Panc1 (cell line): ENCODE measurements at places on chromosomes 4 and X. TPM values are rescaled to one million over a fixed set of nuclear protein-coding genes. Genes with fewer than 3 reads are reported as not detected.

GRCh38 chr4:128384091-128384520 lies 96.5 kb upstream of the PGRMC2 start:
- H3K4me1 ChIP-seq, result peaks cover 24% of the 10 kb centered on the region
- no peak for DNase-seq
- H3K27ac ChIP-seq, result peak overlapping the region; percentile 34; the same call in 1 of the 2 replicates
- H3K4me3 ChIP-seq, result no peak overlapping the region

The TRIML1 gene
- not detected for total RNA-seq

- H3K27ac ChIP-seq, result peak overlapping the region; percentile 63
Observed at GRCh38 chrX:54494166-54494988, 1.7 kb downstream of the FGD1 start.

- H3K36me3 ChIP-seq, result no peaks in the 10 kb centered on the region; the same call in 1 of the 2 replicates
- H3K27ac ChIP-seq, result no peak overlapping the region
- no peaks in the 10 kb centered on the region; the same call in 1 of the 2 replicates for H3K4me1 ChIP-seq
Observed at GRCh38 chr4:148444296-148445070, 2.3 kb upstream of the NR3C2 start.

GRCh38 chr4:22988526-22988925 lies 295.8 kb downstream of the GBA3 start:
- H3K4me1 ChIP-seq, result no peaks in the 10 kb centered on the region
- no peak for DNase-seq
- no peaks in the 10 kb centered on the region for H3K27me3 ChIP-seq
- H3K27ac ChIP-seq, result no peak overlapping the region

DNA sequence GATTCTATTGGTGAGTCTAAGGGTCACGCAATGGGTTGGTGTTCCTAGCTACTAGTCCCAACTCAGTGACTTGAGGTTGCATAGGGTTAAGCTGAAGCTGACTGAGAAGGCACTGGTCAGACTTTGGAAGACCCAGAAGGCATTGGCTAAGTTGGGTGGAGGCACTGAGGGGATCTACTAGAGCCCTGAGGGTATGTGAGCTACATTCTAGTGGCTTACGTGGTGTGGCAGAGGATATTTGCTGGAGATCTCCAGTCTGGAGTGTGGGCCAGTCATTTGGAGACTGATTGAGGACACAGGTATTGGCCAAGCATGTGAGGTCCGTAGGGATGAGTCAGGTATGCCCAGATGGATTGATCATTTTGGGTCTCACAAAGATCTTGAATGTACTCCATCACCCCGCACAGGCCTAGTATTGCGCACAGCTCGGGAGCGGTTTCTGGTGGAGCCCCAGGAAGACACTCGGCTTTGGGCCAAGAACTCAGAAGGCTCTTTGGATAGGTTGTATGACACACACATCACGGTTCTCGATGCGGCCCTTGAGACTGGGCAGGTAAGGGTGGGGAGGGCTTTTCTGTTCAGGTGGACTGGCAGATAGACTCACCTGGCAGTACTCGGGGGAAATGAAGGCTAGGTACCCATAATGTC lies 7.2 kb downstream of the USP11 start:
- no peaks in the 10 kb centered on the region for H3K27me3 ChIP-seq
- peaks cover under 1% of the 10 kb centered on the region; the same call in 1 of the 2 replicates for H3K4me1 ChIP-seq
- no peaks in the 10 kb centered on the region; the same call in none of the 2 replicates for H3K36me3 ChIP-seq
- H3K27ac ChIP-seq, result no peak overlapping the region
- no peak for DNase-seq

The AFF1 gene
- total RNA-seq, result 23.9 TPM

GRCh38 chrX:39954851-39955250 lies 142.9 kb downstream of the BCOR start:
- H3K4me1 ChIP-seq, result no peaks in the 10 kb centered on the region
- no peak overlapping the region for H3K27ac ChIP-seq
- no peak overlapping the region for H3K4me3 ChIP-seq
- H3K36me3 ChIP-seq, result no peaks in the 10 kb centered on the region
- no peak for DNase-seq

DNA sequence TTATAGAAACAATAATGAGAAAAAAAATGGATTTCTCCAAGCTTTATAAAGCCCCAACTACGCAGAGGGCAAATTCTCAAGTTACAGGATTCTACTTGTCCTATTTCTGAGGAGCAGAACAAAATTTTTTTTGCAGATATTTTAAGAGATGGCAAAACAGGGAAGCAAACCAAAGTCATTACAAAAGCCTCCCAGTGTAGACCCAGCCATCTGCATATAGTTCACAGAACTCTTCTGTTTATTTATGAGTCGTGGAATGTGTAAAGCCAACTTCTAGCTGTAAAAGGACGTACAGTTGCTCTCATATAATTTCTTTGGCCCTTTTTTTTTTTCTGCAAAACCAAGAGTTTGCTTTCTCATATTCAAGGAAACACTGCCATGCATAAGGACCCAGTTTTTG lies 120.4 kb downstream of the PCDH7 start:
- H3K27me3 ChIP-seq, result no peaks in the 10 kb centered on the region
- H3K4me1 ChIP-seq, result peaks cover 25% of the 10 kb centered on the region; the same call in 1 of the 2 replicates
- DNase-seq, result no peak
- H3K36me3 ChIP-seq, result no peaks in the 10 kb centered on the region
- H3K4me3 ChIP-seq, result no peak overlapping the region

- no peaks in the 10 kb centered on the region for H3K27me3 ChIP-seq
- no peak for DNase-seq
- no peaks in the 10 kb centered on the region for H3K36me3 ChIP-seq
- no peak overlapping the region for H3K4me3 ChIP-seq
- no peak overlapping the region for H3K27ac ChIP-seq
Observed at GRCh38 chrX:2262668-2263055, 238.1 kb downstream of the DHRSX start.

The PLS3 gene
- 164 TPM for total RNA-seq

GRCh38 chr4:189204616-189205015 lies 736.1 kb upstream of the FRG1 start:
- H3K4me3 ChIP-seq, result no peak overlapping the region
- H3K27me3 ChIP-seq, result no peaks in the 10 kb centered on the region
- DNase-seq, result no peak

GRCh38 chrX:39487166-39487968 lies 610.4 kb downstream of the BCOR start:
- no peak overlapping the region for H3K4me3 ChIP-seq
- no peak for DNase-seq
- H3K27me3 ChIP-seq, result no peaks in the 10 kb centered on the region

The KIT gene
- 1.5 TPM for total RNA-seq

GRCh38 chr4:180057299-180057721 lies 2185.9 kb upstream of the TENM3 start:
- DNase-seq, result no peak
- no peak overlapping the region for H3K27ac ChIP-seq
- H3K4me1 ChIP-seq, result no peaks in the 10 kb centered on the region
- H3K36me3 ChIP-seq, result no peaks in the 10 kb centered on the region
- no peak overlapping the region for H3K4me3 ChIP-seq

DNA sequence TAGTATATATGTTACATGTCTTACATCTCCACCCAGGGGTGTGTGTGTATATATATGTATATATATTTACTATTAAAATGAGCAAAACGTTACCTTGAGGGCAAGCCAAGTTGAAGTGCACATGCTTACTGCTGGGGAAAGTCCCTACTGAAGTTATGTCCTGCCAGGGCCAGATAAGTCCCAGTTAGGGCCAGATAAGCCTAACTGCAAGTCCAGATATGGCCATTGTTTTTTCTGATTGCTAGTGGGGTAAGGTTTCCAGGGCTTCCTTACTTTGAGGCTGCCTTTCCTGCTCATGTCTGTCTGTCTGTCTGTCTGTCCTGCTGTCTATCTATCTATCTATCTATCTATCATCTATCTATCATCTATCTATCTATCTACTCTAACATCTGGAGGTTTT lies 19.3 kb upstream of the ZNF81 start:
- no peaks in the 10 kb centered on the region for H3K36me3 ChIP-seq
- no peaks in the 10 kb centered on the region for H3K27me3 ChIP-seq
- no peak overlapping the region for H3K4me3 ChIP-seq
- no peak overlapping the region for H3K27ac ChIP-seq
- DNase-seq, result no peak

The RTL5 gene
- total RNA-seq, result 11.0 TPM

GRCh38 chr4:140238351-140239056 lies 84.5 kb upstream of the MAML3 start:
- DNase-seq, result no peak
- no peak overlapping the region for H3K4me3 ChIP-seq
- H3K27ac ChIP-seq, result no peak overlapping the region
- H3K27me3 ChIP-seq, result no peaks in the 10 kb centered on the region
- no peaks in the 10 kb centered on the region for H3K36me3 ChIP-seq

DNA sequence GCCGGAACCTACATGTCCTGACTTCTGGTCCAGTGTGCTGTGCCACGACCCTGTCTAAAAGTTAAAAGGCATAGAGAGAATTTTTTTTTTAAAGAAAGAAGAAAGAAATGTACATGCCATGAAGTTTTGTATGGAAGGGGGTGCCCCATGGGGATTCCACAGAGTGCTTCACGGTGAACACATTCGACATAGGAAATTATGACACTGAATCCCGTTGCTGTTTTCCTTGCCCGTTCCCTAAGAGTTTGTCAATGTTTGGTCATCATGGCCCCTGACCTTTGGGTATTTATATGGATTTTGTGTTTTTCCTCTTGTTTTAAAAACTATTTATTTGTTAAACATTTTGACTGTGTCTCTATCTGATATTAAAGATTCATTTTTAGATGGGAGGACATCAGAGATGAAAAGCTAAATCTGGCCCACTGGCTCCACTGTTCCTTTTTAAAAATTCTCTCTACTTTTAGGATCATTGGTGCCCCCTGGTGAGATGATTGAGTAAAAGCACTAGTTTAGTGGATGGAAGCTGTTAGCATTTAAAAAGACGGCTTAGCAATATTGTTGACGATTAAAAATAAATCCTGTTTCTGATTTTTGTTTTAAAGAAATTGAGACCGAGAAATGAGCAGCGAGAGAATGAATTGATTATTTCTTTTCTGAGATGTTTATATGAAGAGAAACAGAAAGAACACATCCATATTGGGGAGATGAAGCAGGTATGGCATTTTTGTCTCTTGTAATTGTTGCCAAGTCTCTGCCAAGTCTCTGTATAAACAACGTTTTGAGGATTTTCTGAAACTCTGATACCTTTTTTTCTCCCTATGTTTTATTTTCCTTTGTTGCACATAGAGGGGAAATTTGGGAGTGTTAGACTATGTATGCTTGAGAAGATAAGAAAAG lies 75.0 kb downstream of the PTTG2 start:
- H3K36me3 ChIP-seq, result no peaks in the 10 kb centered on the region
- H3K27ac ChIP-seq, result no peak overlapping the region
- H3K27me3 ChIP-seq, result no peaks in the 10 kb centered on the region
- H3K4me3 ChIP-seq, result no peak overlapping the region

DNA sequence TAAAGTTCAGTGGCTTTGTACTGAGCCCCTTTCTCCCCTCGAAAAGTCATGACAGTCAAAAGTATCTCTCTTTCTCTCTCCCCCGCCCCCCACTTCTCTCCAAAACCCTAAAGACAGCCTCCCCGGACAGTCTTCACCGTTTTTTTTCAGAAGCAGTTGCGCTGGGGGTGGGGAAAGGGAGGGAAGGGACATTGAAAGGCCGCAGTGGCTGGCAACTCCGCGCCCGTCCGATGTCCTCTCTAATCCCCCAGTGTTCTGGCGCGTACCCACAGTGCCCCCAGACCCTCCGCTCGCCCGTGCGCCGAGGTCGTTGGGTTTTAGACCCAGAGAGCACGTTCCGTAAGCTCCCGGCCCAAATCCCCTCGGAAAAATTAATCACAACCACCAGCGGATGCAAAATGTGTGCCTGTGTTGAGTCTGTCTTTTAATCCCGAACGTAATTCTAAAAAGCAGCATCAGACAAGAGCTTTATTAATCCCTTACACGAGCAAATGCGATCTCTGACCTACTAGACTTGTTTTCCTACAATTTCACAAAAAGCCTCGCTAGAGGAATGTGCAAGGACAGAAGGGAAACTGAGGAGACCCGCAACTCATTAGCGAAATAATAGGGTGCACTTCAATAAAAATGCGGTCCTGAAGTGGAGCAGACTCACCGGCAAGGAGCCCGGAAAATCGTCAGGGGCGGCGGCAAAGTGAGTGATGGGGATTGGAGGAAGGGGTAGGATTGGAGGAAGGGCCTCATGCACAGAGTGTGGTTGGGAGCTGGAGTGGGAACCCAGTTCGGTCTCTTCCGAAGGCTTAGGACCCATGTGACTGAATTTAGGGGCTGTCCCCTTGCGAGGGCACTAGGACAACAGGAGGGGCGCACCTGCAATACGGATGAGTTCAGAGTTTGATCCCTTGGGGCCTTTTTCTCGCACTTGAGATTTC lies 12.2 kb upstream of the PRDM8 start:
- no peaks in the 10 kb centered on the region for H3K36me3 ChIP-seq
- peak overlapping the region; percentile 89 for H3K27ac ChIP-seq
- DNase-seq, result no peak
- H3K4me3 ChIP-seq, result peak overlapping the region; percentile 81
- H3K27me3 ChIP-seq, result no peaks in the 10 kb centered on the region

DNA sequence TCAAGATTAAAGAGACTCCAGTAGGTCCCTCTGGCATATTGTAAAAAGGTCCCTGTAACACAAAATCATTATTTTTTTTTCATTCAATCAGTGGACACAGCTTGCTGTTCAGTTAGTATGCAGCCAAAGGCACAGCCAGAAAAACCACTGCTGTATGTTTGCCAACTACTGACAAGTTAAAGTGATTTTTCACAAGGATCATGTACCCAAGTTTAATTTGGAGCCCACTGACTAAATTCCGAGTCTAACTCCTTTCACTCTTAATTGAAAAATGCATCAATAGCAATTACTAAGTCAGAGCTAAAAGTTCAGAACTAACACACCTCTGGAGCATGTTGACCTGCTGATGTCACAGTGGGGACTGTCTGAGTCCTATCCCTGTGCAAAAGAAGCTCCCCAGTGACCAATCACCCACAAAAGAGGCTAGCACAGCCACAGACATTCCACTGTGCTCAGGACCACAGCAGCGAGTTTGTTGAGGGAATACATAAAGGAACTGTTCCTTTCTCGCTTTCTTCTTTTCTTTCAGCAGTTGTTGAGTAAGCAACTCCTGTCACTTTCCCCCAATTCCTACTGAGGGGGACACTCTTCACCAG lies 60.4 kb downstream of the STX18 start:
- DNase-seq, result no peak
- H3K4me3 ChIP-seq, result no peak overlapping the region
- no peak overlapping the region for H3K27ac ChIP-seq
- H3K36me3 ChIP-seq, result no peaks in the 10 kb centered on the region
- no peaks in the 10 kb centered on the region for H3K27me3 ChIP-seq
- no peaks in the 10 kb centered on the region for H3K4me1 ChIP-seq

GRCh38 chr4:10983268-10983667 lies 298.7 kb upstream of the CLNK start:
- no peak for DNase-seq
- no peaks in the 10 kb centered on the region for H3K27me3 ChIP-seq
- H3K4me1 ChIP-seq, result no peaks in the 10 kb centered on the region
- H3K36me3 ChIP-seq, result no peaks in the 10 kb centered on the region
- H3K27ac ChIP-seq, result no peak overlapping the region
- no peak overlapping the region for H3K4me3 ChIP-seq

DNA sequence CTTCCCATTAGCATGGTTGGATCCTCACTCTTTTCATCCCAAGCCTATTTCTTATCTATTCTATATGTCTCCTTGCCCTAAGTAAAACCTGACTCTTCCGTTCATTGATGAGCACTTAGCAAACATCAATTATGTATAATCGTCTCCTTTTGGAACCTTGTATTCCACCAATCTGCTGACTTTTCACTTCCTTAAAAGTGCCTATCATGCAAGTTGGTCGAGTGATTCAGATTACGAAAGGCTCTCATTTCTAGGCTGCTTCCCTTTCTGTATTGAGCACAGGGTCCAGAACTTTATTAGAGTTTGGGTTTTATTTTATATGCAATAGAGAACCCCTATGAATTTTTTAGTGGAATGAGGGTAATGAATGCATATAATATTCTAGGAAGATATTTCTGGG lies 27.1 kb upstream of the ALB start:
- no peak for DNase-seq
- no peaks in the 10 kb centered on the region for H3K36me3 ChIP-seq
- H3K4me1 ChIP-seq, result no peaks in the 10 kb centered on the region
- H3K27ac ChIP-seq, result no peak overlapping the region

The COPS4 gene
- 23.7 TPM for total RNA-seq
